ENCODE measurements at places on chromosomes 16 and 17. TPM values are rescaled to one million over a fixed set of nuclear protein-coding genes. Genes with fewer than 3 reads are reported as not detected.

Gene TP53TG3D
- not detected for total RNA-seq

Gene TPSG1
- not detected for total RNA-seq

Gene PRSS36
- 1.1 TPM for total RNA-seq

Gene SLC16A5
- 55.9 TPM for total RNA-seq

Gene CX3CL1
- 2.4 TPM for total RNA-seq

Gene VAT1L
- total RNA-seq = 0.98 TPM

Gene USP43
- total RNA-seq = 8.4 TPM

Gene PPP4C
- 111 TPM for total RNA-seq

Gene PARD6A
- 5.5 TPM for total RNA-seq
